ENCODE measurements at places on chromosomes 6 and 20.

DNA sequence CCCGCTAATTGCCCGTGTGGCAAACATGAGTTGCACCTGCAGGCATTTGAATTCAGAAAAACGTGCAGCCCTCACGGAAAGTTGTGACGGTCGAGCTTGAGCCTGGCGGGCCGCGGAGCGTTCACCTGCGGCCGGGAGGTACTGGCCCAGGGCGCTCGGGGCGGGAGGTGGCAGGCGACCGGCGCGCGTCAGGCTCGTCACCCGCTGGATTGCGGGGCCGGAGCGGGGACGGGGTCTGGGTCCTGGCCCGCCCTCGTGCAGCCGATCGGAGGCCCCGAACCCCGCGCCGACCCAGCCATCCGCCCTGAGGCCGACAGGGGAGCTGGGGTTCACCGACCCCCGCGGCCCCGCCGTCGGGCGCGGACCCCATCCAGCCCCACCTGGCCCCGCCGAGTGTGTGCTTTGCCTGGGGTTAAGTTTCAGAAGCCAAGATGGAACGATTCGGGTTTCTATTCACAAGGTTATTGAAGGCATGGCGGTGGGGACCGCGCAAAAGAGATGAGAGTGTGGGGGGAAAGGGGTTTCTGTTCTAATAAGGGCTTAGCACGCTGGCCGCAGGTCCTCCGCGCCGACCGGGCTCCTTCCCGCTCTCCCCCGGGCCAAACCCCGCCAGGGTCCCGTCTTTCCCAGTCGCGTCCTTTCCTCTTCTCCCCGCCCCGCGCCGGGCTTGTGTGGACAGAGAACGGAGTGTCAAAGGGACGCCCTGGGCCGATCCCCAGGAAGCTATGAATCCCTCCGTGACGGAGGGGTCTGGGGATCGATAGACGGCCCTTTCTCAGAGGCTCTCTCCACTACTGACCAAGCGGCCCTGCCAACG, 1.6 kb upstream of the HEY2 start:
- no peak for DNase-seq

DNA sequence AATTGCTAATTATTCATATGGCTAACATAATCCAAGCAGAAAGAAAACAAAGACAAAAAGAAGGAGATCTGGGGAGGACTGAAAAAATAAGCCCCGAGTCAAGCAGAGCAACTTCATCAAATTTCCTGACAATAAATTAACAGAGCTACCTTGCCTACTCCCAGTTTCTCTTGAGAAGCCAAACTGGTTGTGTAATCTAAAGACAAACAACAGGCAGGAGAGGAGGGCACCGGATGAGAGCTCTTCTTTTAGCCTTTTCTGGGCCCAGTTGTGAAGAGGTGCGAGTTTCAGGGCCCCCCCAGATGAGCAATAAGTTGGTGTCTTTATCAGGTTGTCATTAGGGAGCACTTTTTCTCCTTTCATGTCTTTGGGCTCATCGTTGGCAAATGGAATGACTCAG, 197.1 kb upstream of the PCSK2 start:
- no peak for DNase-seq

DNA sequence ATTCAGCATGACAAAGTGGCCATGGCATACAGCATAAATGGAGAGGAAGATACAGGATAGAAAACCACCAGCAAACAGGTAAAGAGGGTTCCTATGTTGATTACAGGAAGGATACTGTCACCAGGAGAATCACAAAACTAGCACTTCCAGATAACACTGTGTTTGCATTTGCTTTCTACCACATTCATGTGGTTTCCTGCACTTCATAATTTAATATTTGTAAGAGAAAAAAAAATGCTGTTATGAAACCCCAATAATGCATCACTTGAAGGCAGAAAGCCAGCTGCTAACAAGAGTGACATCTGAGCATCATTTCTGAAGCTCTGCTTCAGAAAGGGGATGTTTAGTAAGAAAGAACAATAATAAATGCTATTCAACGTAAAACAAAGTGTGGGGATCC, 106.6 kb downstream of the ATXN1 start:
- DNase-seq = no peak

- DNase-seq = no peak
These were observed 73.5 kb downstream of the TTLL2 start for GRCh38 chr6:167398214-167399050.

DNA sequence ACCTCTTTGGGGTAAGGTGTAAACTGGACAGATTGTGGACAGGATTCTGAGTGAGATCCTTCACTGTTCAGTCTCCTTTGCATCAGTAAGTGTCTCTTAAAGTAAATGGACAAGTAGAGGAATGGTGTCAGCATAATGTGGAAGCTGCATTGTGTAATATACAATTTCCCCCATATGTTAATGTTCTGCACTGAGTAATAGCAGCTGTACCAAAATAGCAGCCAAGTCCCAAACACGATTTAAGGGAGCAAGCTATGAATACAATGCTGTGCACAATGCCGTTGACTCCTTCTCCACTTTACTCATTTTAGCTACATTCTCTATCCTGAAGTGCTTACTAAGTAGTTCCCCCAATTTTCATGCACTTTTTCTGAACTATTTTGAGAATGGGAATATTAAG, 21.1 kb upstream of the TRIM26 start:
- DNase-seq = no peak

DNA sequence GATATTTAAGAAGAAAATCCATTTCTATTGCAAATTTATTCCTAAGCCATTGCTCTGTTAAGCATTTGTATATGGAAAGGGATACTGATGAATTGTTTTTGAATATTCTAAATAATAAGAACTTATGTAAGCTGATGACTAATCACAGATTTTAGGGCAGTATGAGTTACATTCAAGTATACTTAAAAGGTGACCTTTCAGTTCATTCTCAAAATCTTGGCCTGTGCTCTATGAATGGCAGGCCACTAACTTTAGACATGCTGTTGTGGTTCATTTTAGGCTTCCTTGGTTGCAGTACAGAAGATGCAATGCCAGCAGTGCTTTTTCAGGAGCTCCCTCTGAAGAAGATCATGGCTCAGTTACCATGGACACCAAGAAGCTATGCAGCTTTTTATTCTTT, 380.4 kb downstream of the CENPW start:
- no peak for DNase-seq

DNA sequence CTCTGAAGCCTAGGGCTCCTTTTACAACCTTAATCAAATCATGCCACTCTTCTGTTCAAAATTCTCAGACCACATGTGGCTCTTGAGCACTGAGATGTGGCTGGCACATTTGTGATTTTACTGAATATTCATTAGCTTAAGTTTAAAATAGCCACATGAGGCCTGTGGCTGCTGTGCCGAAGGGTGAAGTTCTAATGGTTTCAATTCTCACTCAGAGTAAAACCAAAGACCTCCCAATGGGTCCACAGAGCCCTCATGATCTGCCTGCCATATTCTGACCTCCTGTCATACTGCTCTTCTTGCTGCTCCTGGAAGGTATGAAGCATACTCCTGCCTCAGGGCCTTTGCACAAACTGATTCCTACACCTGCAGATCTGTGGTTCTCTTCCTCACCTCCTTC, 7.8 kb upstream of the CST3 start:
- no peak for DNase-seq

GRCh38 chr6:168184701-168185100, 105.7 kb upstream of the FRMD1 start:
- no peak for DNase-seq

GRCh38 chr6:104768906-104769305, 90.8 kb downstream of the HACE1 start:
- DNase-seq = no peak

DNA sequence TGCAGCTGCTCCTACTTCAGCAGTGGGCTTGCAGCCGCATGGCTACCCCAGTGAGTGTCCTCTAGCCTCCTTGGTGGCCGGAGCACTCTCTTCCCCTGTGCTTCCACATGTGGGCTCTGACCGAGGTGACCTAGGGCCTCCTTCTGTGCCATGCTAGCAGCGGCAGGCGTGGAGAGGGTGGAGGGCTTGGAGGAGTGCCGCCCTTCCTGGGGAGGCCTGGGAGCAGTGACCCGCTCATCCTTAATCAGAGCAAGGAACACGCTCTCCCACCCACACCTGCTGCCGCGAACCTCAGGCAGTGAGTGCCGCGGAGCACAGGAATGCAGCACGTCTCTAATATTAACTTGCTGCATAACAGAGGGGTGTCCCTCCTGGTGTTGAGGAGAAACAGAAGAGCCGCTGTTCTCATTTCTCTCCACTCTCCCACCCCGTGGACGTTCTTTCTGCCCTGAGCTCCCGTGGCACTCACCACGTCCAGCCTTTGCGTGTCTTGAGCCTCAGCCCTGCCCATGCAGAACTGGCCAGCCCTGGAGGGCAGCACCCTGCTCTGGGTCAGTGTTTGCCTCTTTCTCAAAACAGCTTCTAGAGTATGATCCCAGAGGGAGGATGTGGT, 31.9 kb downstream of the DUSP22 start:
- DNase-seq = no peak

- DNase-seq = no peak
These were observed 48.9 kb downstream of the ZFAND3 start for GRCh38 chr6:37868447-37868825.

- DNase-seq = no peak
These were observed 45.7 kb downstream of the HBS1L start for GRCh38 chr6:135008941-135009290.

- no peak for DNase-seq
These were observed 117.6 kb upstream of the UST start for GRCh38 chr6:148629181-148629580.

- DNase-seq = no peak
These were observed 22.6 kb upstream of the XRN2 start for GRCh38 chr20:21280522-21281016.

DNA sequence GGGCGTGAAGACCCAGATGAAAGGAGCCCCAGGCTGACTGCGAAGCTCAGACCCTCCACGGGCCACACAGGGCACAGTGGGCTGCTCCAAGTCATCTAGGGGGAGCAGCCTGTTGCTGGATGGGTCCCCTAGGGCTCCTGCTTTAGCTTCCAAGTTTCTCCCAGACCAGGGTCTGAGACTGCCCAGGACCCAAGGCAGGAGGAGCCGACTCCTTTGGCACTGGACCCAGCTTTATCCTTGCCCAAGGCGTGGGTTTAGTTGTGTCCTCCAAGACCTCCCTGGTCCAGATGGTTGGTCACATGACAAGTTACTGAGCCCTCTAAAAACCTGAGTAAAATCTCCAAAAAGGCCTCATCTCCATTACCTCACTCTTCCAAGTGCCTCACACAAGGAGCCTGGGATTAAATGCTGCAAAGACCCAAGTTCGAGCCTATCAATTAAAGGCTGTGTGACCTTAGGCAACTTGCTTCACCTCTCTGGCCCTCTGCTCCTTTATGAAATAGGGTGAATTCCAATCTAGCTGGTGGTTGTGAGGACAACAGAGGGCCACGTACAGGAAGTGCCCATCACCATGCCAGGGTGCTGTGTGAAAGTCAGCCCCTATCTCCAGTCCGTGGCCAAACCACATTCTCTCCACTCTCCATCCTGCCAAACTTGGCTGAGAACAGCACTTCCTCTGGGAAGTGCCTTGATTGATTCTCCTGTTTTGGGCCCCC, 2.5 kb downstream of the NECAB3 start:
- no peak for DNase-seq

DNA sequence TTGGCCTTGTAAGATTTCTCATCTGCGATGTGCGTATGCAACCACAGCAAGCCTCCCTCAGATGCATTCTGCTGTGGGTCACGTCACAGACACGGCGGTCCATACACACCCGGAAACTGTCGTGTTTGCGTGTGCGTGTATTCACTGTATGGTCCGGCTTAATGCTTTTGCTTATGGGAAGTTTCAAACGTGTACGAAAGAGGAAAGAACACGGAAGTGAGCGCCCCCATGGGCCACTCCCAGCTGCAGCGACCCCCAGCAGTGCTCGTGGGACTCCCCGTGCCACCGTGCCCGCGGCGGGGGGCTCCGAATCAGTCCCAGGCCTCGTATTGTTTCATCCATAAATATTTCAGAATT, 10.2 kb downstream of the DLL1 start:
- DNase-seq = no peak

DNA sequence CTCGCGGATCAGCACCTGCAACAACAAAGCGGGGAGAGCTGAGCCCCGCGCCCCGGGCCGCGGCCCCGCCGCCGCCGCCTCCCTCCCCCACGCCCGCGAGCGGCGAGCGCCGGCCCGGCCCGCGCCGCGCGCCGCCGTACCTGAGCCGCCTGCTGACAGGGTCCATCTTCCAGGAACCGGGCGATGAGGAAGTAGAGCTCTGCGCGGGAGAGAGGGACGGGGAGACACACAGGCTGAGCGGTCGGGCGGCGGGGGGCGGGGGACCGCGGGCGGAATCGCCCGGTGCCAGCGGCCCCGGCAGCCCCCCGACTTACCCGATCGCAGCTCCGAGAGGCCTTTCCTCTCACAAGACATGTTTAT, 359 bp downstream of the PHIP start:
- no peak for DNase-seq

DNA sequence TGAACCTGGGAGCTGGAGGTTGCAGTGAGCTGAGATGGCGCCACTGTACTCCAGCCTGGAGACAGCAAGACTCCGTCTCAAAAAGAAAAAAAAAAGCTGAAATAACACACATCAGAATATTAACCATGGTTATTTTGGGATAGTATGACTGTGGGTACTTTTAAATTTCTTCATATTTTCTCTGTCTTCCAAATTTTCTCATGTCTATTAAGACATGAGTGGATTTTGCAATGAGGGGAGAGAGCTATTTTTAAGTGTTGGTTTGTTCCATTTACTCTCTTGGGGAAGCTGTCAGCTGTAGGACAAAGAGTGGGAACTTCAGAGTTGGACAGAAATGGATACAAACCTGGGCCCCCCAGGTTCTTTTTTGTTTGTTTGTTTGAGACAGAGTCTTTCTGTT, 10.3 kb downstream of the ADISSP start:
- no peak for DNase-seq

DNA sequence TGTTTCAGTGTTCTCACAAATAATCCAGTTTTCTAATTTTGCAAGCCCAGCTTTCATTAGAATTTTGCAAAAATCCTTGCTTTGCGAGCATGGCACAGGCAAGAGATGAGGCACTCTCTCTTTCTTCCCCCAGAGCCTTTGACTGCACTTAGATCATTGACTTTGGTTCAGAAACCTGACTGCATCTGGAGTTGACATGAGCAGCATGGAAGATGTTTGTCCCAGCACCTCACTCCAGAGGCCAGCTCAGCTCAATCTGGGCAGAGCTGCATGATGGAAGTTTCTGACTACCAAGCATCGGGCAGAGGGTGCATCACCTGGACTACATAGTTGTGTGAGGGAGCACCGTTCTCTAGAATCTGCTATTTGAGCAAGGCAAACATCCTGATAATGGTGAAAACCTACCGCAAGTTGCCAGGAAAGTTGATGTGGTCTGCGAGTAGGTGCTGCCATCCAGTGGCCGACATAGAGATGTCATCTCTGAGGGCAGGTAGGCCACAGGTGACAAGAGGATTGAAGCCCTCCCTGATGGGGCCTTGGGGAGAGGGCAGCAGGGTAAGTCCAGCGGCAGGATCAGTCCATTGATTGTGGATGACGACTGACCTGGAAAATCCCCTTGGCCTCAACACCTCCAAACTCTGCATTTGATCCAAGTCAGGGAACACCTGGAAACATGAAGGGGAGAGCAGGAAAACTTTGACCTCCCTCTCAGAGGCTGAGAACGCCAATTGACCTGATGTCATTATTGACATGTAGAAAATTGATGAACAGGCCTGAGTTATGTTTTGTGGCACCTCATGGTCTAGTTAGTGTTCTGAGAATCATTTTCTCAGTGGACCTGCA, 3.8 kb upstream of the LPA start:
- peak; percentile 4 for DNase-seq

Data from hematopoietic multipotent progenitor cell treated with erythropoietin and hydrocortisone succinate and interleukin-3 and kit ligand, for 8 days (in vitro differentiated cells).